ENCODE measurements at places on chromosomes 3 and 15. TPM values are rescaled to one million over a fixed set of nuclear protein-coding genes. Genes with fewer than 3 reads are reported as not detected.

TMEM207 gene
- total RNA-seq, result not detected

CSPG4 gene
- 26.9 TPM for total RNA-seq

CLDN18 gene
- total RNA-seq, result not detected

- peak; percentile 35 for DNase-seq
These were observed 554.0 kb downstream of the NSUN3 start for GRCh38 chr3:94616833-94617232.

DNA sequence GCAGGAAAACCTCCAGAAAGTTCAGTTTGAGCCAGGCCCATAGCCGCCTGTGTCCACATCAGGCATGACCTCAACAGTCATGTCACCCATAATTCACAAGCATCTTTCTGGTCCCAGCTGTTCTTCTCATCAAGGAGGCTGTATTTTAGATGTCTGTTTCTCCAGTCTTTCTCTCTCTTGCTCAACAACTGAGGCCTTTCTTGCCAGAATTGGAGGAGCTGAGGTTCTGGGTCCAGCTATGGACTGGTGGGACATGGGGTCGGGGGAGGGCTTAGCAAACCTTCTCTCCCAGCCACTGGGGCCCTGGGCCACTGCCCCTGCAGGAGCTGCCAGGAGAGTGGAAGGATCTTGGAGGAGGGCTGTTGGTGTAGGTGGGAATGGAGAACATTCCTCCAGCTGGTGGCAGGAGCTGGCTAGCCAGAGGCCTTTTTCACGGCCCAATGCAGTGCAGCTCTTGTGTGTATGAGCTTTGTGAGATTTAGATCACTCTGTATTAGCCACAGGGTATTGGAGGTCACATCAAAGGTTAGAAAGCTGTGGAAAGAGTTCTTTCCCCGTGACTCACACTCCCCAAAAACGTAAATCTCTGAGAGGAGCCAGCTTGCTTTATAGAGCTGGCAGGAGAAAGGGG, 23.5 kb downstream of the MAGEF1 start:
- DNase-seq, result peak; percentile 85

DNA sequence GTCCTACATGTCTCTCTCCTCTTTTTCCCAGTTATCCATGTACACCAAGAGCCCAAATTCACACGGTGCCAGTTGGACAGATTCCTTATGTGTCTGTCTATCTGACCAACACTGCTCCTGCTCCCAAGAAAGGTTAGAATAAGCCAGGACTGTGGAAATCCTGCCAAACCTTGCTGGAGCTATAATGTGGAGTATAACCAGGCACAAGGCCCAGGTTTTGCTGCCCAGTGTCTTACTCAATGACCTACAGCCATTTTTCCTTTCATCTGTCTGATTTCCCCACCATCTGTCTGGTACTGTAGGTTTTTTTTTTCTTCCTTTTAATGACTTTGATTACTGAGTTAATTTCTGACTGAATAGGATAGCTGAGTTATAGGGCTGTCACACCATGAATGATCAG, 26.5 kb upstream of the MINDY4B start:
- DNase-seq, result no peak

DNA sequence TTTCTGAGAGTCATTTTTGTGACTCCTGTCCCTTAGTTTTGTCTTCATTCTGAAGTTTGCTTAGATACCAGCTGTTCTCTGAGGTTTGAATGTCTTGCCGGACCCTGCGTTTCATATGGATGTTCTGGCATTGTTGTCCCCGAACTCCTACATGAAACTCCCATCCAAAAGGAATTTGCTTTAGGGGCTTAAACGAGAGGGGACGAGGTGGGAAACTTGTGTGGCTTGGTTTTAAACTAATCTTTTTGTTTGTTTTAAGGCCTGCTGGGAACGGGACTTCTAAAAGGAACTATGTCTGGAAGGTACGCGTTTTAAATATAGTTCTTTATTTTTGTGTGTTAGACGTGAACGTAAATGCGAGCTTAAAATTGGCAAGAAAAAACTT, 679 bp downstream of the RPL35A start:
- no peak for DNase-seq

Measured in astrocyte (in vitro differentiated cells and primary cell).